ENCODE measurements at places on chromosomes 6 and 20. TPM values are rescaled to one million over a fixed set of nuclear protein-coding genes. Genes with fewer than 3 reads are reported as not detected.

GRCh38 chr20:32336918-32337347 lies 21.2 kb upstream of the ASXL1 start:
- DNase-seq: peak; percentile 49

- no peak for DNase-seq
Measured at GRCh38 chr6:13788820-13789219, 25.5 kb downstream of the MCUR1 start.

- DNase-seq: peak; percentile 40
Measured at GRCh38 chr6:88263591-88263990, 97.4 kb upstream of the CNR1 start.

GRCh38 chr6:57173886-57174510 lies 1.9 kb downstream of the BAG2 start:
- DNase-seq: peak; percentile 77

DNA sequence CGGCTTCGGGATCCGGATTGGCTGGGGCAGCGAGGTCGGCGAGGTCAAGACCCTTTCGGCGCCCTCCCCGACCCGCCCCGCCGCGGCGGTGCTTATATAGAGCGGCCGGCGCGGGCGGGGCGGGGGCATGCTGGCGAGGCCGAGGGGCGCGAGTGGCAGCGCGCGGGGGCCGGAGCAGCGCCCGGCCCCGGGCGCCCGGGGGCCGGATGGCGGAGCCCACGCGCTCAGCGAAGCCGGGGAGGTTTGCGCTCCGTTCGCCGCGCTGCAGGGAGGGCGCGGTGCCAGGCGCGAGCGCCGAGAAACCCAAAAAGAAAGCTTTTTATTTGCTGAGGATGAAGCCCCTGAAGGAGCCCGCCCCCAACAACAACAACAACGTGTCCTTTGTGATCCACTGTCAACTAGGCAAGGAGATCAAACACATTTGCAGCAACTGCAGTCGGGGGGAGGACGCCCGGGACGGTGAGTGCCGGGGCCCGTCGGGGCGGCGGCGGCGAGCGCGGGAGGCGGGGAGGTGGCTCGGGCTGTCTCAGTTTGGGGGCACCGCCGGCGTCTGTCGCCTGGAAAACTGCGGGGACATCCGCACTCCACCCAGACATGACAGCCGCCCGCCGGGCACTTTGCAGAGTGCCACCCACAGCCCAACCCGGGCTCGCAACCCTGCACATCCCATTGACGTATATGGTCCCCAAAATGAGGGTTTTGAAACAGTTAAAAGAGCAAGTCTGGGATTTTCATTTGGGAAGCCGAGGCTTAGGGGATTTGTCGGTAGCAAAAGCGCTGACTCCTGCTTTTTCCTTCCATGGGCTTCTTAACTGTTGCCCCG lies 297.3 kb downstream of the PHACTR1 start:
- no peak for DNase-seq

- DNase-seq: no peak
Measured at GRCh38 chr6:144952456-144953240, 667.5 kb downstream of the UTRN start.

DNA sequence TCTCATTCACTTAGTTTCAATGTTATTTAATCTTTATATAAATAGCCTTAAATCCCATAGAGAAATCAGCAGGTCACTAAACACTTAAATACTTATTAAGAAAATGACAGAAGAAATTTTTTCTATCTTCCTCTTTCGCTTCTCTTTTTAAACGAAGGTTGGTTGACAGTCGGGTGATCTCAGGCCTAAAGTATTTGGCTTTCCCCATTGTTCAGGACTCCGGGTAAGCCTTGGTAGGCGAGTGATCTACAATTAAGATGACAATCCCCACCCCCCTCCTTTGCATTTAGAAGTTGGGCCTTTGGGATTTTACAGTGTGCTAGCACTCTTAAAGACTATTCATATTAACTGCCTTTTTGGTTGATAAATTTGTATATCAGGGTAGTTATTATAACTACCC lies 19.7 kb upstream of the UTRN start:
- peak; percentile 79 for DNase-seq

DNA sequence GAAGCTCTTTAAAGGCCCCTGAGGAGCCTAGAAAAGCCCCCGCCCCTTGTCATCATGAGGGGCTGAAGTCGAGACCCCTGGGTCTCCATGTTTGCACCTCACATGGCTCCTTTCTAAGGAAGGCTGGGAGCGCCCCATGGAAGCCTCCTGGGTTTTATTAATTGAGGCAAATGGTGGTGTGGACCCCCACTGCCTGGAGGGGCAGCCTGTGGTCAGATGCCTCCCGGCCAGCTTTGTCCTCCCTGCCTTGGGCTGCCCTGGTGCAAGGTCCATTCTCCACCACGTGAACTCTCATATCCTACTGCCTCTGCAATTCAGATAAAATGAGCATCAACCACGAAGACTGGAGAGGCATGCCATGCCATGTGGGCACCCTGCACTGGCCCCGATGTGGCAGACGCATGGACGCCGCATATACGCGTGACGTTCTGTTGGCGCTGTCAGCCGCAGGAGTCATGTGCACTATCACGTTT lies 295.5 kb downstream of the TAF4 start:
- DNase-seq: no peak

DNA sequence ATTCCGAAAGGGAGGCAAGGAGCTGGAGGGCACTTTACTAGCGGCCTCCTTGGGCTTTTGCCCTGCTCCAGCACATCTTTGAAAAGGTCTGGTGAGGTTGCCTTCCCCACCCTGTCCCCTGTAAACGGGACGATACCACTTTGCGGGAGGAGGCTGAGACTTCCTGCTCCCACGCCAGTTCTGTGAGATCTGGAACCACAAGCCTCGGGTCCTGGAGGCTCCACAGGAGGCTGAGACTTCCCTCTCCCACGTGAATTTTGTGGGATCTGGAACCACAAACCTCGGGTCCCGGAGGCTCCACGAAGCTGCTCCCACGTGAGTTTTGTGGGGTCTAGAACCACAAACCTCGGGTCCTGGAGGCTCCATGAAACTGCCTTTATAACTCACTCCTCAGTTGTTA lies 209.3 kb downstream of the DLL1 start:
- no peak for DNase-seq

DNA sequence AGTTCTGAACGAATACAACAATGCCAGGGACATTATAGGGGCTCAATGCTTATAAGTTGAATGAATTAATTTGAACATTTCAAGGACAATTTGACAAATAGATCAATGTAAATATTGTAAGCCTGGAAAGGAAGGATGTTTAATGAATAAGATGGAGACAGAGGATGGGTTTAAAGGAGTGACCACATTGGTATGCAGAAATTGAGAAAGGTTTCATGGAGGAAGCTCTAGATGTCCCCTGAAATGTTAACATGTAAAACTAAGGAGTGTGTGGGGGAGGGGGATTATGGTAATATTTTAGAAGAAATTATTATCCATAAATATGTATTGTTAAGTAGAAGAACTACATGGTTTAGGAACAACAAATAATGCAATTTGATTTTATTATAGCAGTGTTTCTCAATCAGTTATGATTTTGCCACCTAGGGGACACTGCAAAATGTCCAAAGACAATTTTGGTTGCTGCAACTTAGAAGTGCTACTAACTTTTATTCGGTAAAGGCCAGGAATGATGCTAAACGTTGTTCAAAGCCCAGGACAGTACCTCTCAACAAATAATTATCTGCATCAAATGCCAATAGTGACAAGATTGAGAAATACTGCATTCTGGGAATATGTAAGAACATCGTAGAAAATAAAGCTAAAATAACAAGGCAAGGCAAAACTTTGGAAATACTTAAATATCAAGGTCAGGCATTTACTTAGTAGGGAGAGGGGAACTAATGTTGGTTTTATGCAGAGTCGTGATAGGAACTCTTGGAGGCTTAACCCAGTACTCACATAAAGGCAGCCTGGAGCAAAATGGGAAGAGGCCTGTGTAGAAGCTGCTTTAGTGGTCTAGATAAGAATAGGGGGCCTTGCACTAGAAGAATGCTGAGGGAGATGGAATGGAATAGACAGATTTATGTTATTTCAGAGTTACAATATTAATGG lies 686.9 kb upstream of the CITED2 start:
- no peak for DNase-seq

RFX6 gene
- total RNA-seq: not detected
